ENCODE measurements at places on chromosomes 7 and 10. TPM values are rescaled to one million over a fixed set of nuclear protein-coding genes. Genes with fewer than 3 reads are reported as not detected.

Gene GIMAP6
- 31.5 TPM for total RNA-seq

Gene PTPRZ1
- 0.72 TPM for total RNA-seq

Gene TRIL
- total RNA-seq, result 2.4 TPM

DNA sequence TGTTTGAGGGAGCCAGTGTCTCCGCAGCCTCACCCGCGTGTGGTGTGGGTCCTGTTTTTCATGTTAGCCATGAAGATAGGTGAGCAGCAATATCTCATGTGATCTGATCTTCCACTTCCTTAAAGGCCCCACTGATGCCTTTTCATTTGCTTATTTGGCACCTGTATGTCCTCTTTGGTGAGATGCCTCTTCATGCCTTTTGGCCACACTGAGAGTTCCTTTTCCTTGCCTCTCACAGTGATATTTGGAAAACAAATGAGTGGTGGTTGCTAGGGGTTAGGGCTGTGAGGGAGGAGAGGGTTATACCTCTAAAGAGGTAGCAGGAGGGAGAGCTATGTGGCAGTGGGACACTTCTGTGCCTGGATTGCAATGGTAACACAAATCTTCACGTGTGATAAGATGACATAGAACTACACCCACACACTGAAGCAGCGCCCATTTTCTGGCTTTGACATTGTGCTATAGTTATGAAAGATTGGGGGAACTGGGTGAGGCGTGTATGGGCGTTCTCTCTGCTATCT, 90.4 kb upstream of the TNS3 start:
- DNase-seq, result no peak

Gene ZEB1
- 86.7 TPM for total RNA-seq

DNA sequence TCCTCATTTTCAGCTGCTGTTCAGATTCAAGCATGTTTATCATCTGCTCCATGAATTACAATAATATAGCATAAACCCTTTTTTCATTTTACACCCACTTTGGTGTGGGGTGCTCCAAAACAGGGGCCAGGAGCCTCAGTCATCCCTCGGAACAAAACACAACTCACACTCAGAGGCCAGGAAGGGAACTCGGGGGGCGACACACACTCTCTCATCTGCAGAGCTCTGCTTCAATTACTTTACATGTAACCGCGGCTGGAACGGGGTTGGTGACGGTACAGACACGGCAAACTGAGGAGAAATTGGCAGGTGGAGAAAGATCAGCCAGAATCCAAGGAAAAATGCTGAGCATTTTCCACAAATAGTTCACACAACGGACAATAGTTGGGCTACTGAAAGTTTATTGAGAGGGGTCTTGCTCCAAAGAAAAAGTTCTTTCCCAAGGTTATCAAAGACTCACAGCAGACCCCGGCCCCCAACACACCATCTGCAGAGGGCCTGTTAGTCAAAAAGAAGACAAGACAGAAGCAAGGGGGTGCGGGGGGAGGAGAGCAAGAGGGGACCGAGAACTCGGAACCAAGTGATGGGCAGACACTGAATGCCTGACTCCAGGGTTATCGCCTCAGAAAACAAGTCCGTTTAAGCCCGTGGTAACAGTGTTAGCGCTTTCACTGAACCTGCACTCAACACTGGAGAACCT, 20.5 kb downstream of the DIP2C start:
- DNase-seq, result no peak

GRCh38 chr10:52191049-52191448, 123.0 kb upstream of the DKK1 start:
- DNase-seq, result no peak

- no peak for DNase-seq
These were observed 305.6 kb upstream of the PITRM1 start for GRCh38 chr10:3478153-3478552.

- no peak for DNase-seq
These were observed 62.4 kb downstream of the GRB10 start for GRCh38 chr7:50720295-50720694.

Gene EPDR1
- 36.7 TPM for total RNA-seq

Measured in left ventricle myocardium superior (tissue), 1 donor.